ENCODE measurements at places on chromosomes 11 and 22.

GRCh38 chr11:77409046-77409445 lies 64.8 kb downstream of the PAK1 start:
- no peak for DNase-seq

- DNase-seq: no peak
Measured at GRCh38 chr11:120062561-120062930, 75.4 kb downstream of the TRIM29 start.

DNA sequence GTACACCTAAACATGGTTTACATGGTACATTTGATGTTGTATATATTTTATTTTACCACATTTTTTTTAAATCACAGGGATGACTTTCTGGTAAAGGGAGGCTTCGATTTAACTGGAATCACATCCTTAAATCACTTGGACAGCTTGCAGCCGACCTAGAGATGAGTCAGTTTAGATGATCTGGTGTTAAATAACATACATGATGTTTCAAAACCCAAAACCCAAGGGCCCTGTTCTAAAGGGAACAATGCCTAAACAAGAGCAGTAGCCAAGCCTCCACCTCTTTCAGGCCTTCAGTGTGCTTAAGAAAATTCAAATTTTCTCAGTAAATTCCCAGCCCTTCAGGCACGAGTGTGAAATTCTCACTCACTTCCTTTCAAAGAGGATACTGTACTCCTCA lies 108.8 kb downstream of the WT1 start:
- no peak for DNase-seq

DNA sequence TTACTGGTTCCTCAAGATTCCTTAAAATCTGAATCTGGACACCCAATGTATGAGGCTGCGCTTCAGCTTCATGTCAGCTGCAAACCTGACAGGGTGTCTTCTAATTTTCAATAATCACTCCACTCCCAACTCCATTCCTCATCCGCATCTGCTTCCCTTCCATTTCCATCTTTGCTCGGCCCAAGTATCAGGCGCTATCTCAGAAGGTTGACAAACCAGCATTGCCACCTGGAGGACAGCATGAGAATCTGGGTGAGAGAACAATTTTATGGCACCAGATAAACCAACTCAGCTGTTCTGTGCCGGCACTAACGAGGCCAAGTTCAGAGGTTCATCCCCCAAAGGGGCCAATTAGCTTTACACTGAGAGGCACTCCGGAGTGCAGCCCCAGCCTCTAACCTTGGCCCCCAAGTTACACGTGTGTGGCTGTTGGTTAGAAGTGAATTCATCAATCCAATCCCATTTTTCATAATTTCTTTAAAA lies 79.1 kb upstream of the LMO2 start:
- peak; percentile 87 for DNase-seq

DNA sequence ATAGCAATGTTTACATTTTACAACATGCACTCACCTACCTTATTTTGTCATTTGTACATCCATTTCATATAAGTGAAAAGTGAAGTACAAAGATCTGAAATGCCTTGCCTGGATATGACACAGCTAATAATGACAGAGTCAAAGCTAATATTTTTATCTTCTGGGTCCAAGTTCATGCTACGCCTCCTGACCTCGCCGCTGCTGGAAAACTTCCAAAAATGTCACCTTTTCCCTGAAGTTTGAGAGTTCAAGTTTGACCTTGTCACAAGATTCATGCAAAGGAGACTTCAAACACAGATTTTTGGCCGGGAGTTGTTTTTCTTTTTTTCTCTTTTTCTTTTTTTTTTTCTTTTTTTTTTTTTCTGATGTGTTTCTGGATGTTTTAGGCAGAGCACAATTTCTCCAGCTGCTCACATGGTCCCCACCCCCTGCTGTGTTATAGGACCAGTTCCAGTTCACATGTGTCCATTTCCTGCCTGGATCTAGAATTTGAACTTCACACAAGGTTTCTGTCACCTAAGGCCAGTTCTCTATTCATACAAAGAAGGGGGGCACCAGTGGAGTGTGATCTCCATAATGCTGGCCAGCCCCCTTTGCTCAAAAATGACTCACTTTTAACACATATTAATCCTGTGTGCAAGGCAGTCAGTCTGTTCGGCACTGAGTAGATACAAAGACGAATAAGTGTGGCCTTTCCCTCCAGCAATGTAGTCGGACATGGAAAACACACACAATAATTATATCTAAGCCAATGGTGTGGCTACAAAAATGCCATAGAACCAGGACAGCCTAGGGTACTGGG lies 546.8 kb downstream of the BUD13 start:
- peak; percentile 21 for DNase-seq

GRCh38 chr11:117907276-117908108 lies 21.7 kb downstream of the TMPRSS13 start:
- peak; percentile 95 for DNase-seq

DNA sequence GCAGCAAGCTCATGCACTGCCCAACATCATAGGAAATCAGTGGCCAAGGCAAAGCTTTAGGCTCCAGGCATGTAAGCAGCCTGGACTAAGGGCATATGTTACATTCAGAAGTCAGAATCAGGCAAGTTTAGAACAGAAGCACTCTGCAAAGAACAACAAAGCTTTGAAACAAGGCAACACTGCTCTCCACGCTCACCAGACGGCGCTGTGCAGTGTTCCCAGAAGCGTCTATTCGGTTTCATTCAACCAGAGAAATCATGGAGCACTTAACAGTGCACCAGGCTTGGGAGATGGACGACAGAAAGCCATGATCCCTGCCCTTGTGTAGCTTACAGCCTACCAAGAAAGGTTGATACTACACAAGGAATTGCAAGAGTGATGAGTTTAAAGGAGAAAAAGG lies 555.8 kb downstream of the BUD13 start:
- peak; percentile 19 for DNase-seq

GRCh38 chr11:71080239-71081097 lies 171.9 kb downstream of the SHANK2 start:
- DNase-seq: peak; percentile 82

DNA sequence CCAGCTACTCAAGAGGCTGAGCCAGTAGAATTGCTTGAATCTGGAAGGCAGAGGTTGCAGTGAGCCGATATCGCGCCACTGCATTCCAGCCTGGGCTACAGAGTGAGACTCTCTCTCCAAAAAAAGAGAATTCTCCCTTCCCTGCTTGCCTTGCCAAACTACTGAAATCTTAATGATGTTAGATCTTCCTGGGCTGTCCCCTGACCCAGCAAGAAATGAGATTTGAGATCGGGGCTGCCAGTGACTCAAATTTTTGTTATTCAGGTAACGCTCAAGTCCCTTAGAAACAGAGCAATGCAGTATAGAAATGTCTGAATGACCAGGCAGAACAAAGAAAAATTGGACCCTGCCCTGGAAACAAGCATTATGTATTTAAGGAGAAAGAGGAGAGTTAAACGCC lies 4.0 kb upstream of the RBFOX2 start:
- no peak for DNase-seq

GRCh38 chr22:46267431-46268279 lies at the start of gene TTC38:
Gene TTC38 (plus strand): TSS chr22:46268008. CDS start chr22:46268040, 32 bp downstream.
- peak; percentile 74 for DNase-seq

DNA sequence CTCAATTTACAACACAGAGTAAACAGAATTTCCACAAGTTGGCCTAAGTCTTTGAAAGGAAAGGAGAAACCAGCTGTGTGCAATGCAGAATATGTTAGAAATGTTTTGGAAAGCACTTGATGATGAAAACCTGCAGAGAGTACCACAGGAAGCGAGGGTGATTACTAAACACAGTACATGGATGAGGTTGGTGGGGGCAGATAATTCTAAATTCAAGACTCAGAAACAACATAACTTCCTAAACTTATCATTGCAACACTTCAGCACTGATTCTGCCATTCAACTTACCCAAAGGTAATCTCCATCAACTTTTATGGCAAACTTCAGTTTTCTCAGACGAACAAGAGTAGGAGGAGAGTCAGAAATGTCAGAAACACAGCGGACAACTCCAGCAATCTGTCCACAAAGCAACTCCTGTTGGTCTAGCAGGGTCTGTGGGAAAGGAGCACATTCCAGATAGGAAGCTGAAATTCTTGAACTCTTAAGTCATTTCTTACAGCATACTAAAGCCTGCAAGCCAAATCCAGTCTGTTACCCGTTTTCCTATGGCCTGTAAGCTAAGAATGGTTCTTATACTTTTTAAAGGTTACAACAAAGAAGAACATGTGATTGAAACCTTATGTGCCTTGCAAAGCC lies 6.8 kb downstream of the HPS4 start:
- no peak for DNase-seq

GRCh38 chr11:110279881-110280280 lies 16.5 kb downstream of the RDX start:
- no peak for DNase-seq

- no peak for DNase-seq
Measured at GRCh38 chr11:2428322-2428795, 16.0 kb downstream of the TRPM5 start.

GRCh38 chr22:25402160-25402500 lies 162.3 kb upstream of the GRK3 start:
- no peak for DNase-seq

GRCh38 chr11:72719551-72719950 lies 32.7 kb downstream of the ARAP1 start:
- no peak for DNase-seq

DNA sequence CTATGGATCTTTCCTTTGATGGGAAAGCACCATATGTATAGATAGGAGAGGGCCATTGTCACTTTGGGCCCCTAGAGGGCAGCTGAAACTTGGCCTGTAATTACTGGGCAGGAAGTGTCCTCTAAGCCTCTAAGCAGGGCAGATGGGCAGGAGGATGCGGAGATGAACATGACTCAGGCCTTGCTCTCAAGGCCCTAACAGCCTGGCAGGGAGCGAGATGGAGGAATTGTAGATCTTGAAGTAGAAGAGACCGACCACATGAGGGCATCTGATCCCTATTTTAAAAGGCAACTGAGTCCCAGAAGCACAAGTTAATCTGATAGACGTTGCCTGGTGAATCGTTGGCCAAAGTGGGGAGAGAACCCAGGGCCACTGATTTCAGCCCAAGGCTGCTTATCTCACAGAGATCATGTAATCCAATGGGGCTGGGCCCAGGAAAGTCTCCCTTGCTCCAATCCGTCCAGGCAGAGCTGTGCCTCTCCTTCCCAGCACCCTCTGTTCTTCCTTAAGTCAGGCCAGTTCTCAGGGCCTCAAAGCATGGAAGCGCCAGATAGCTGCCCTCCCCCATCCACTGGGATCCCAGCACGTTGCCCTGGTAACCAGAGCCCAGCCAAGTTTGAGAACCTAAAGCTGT lies 2.5 kb upstream of the SEPTIN3 start:
- DNase-seq: no peak

GRCh38 chr11:77299528-77299993 lies 1.9 kb downstream of the GDPD4 start:
- peak; percentile 61 for DNase-seq

- no peak for DNase-seq
Measured at GRCh38 chr11:129939510-129939909, 44.1 kb upstream of the NFRKB start.

DNA sequence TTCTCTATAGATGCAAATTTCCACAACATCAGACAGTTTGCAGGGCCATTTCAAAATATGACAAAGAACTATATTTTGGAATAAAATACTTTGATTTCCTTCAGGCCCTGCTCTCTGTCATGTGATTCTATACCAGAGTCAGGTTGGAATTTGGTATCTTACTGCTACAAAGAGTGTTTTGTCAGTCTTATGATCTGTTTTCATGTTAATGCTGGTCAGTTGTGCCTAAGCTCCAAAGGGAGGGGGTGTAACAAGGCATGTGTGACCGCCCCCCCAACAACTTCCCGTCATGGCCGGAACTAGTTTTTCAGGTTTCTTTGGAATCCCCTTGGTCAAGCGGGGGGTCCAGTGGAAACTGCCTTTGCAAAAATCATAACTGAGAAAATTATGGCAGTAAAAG lies 15.1 kb downstream of the C11orf96 start:
- no peak for DNase-seq

GRCh38 chr11:72228229-72228843 lies 3.8 kb downstream of the INPPL1 start:
- no peak for DNase-seq

DNA sequence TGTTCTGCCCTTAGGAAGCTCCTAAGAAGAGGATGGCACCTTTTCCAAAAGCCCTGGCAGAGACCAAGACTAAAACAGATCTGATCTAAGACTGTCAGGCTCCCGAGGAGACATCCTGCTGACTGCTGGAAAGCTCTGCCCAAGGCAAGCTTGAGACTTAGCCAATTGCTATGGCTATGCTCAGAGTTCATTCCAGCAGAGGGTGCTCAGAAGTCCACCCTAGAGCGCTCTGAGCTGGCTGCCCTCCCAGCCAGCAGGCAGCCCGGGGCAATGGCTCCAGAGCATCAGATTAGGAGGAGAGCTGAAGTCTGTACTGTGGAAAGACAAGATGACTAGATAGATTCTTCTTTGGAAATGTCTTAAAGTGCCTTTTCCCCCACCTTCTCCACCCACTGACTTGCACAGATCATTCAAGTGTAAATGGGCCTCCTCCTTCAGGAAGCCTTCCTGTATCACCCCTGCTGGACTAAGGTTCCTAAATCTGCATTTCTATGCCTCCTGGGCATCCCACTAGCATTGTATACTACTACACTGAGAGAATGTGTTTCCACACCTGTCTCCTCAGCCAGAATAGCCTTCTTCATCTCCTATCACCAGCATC lies 23.4 kb downstream of the LRRC55 start:
- DNase-seq: peak; percentile 45

DNA sequence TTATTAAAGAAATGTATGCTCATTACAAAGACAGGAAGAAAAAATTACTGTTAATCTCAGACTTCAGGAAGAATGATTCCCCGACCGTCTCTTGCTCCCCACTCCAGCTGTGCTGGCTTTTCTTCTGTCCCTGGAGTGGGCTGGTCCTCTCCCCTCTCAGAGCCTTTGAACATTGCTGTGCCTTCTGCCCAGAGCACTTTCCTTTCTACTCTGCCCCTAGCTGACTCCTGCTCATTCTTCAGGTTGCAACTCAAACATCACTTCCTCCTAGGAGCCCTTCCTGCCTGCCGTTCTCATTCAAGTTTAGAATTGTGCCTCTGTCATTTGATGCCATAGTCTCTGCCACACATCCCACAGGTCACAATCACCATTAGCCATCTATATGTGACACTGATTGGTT lies 329.5 kb downstream of the MIAT start:
- DNase-seq: no peak

DNA sequence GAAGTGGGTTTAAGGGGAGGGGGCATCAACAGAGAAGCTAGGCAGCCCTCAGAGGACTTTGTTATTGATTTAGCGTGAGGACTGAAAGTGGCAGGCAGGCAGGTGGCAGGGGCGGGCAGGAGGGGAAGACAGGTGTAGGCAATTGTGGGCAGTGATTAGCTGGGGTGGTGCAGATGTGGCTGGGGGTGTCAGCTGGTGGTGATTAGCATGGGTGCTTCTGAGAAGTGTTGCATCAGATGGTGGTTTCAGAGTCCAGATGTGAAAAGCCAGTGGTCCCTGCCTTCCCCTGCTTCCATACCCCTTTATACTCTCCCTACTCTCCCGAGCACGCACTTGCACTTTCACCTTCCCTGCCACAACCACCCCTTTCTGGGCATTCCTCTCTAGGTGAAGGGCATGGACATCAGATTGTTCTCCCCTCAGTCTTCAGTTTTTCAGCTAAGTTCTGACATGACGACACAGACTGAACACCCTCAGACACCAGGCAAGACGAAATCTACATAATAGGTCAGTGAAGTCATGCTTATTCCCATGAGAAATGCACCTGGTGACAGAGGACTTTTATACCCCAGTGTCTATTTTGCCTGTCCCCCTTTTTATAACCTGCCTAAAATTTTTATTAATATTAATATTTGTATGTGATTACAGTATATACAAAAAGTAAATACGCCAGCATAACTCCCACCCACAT lies 435.7 kb upstream of the CADM1 start:
- DNase-seq: no peak
